ENCODE measurements at places on chromosomes 3 and 15. TPM values are rescaled to one million over a fixed set of nuclear protein-coding genes. Genes with fewer than 3 reads are reported as not detected.

Gene FAM3D
- not detected for total RNA-seq

Gene ARNT2
- total RNA-seq, result 20.7 TPM

Gene FBLN2
- 30.2 TPM for total RNA-seq

GRCh38 chr15:95715116-95715903, 615.2 kb upstream of the NR2F2 start:
- no peak for DNase-seq

DNA sequence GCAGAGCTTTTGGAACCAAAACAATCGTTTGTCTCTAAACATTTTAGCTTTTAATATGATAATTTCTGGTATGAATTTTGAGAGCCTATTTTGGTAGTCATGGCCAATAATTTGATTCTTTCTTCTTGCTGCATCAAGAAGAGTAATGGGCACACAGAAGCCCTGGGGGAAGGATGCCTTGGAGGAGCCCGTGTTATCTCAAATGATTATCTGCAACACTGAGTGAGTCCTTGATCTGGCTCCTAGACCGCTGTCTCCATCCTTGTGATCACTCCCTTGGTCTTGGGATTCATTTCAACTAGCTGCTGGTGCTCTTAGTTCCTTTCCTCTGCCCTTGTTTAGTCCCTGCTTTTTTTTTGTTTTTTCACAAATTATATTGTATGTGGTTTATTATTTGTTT, 77.9 kb upstream of the CCNL1 start:
- DNase-seq, result no peak

GRCh38 chr3:43769885-43770425, 79.2 kb downstream of the ABHD5 start:
- DNase-seq, result no peak

Data from fibroblast of villous mesenchyme (primary cell).